ENCODE measurements at places on chromosomes 1 and 21.

GRCh38 chr1:225449774-225450173, 21.9 kb upstream of the LBR start:
- DNase-seq = no peak

- no peak for DNase-seq
Measured at GRCh38 chr1:32929366-32929765, 28.2 kb upstream of the TMEM54 start.

DNA sequence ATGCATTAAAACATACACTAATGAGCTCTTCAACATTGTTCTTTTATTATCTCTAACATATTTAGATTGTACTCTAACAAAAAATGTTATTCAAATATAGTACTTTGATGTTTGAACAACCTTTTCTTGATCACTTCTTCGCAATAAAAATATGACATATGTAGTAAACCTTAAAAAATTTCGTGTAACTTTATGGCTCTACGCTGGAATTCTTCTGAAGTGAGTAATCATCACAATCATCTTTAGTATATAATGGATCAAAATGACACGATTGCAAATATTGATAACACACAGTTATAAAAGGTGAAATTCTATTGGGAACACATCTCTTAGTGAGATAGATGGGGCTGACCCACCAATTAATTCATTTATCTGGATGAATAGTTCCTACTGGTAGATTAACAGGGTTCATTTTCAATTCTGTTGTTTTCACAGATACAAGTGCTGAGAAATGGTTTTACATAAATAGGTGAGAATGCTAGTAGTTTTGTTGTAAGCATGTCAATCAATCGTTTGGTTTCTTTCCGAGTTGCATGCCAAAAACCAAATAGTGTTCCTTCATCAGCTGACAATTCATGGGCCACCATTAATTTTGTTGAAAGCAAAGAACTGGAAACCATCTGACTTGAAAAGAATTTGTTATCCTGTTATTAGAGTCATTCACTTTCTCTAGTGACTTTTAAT, 1.5 kb upstream of the ZMPSTE24 start:
- DNase-seq = no peak

GRCh38 chr1:233439721-233440120, 112.2 kb downstream of the MAP3K21 start:
- DNase-seq = no peak

GRCh38 chr1:237998581-237998980, 107.9 kb upstream of the ZP4 start:
- no peak for DNase-seq

DNA sequence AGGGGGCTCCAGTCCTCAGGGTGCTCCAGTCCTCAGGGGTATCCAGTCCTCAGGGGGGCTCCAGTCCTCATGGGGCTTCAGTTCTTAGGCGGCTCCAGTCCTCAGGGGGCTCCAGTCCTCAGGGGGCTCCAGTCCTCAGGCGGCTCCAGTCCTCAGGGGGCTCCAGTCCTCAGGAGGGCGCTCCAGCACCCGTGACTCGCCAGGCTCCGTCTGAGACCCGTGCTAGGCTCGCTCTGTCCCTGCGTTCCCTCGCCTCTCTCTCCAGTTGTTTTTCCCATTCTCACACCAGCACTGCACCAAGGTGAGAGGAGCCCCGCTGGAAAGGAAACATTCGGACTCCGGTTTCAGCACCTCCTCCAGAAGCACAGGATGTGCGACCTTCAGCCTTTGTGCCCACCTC, 9.4 kb upstream of the OR2M2 start:
- no peak for DNase-seq

DNA sequence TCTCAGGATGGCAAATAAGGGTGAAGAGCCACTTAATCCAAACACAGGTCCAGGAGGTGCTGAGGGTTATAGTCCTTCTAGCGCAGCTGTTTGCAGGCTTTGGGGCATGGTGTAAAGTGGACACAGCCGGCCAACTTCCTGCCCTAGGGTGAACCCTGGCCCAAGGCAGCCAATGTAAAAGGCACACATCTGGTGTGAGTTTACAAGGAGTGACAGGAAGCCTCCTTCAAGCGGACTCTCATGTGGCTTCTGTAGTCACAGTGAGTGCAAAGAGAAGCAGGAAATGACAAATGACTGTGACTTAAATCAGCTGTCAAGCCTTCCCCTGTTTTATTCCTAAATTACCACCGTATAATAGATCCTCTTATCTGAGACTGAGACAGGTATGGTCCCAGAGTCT, 213.0 kb downstream of the CRB1 start:
- peak; percentile 9 for DNase-seq

GRCh38 chr1:7971024-7971423, 9.5 kb downstream of the PARK7 start:
- no peak for DNase-seq

DNA sequence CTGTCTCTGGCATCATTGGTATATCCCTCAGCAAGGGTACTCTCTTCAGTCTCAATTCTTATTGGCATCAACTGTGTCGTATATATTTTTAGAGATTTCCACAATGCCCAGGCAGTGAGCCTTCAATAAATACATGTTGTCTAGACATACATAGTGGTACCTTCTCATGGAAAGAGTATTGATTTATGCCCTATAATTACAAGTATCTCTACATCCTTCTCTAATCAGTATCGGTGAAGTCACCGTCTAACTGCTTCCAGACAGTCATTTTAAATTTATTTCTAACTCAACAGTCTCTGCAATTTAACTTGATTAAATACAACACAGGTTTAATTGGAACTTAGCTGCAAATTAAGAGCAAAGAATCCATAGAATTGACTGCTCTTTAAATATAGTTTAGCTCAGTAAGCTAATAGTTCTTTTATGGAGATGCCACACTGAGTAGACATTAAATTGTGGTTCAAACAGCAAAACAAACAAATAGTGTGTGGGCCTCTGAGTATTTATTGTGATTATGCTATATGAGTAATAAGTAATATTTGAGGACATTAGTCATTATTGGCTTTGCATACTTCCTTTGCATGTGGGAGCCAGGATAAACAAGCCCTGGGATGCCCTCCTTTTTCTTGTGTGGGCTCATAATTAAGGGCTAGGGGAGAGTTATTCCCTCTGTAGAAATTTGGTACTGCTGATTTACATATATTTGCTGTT, 126.9 kb upstream of the DUSP10 start:
- DNase-seq = no peak

DNA sequence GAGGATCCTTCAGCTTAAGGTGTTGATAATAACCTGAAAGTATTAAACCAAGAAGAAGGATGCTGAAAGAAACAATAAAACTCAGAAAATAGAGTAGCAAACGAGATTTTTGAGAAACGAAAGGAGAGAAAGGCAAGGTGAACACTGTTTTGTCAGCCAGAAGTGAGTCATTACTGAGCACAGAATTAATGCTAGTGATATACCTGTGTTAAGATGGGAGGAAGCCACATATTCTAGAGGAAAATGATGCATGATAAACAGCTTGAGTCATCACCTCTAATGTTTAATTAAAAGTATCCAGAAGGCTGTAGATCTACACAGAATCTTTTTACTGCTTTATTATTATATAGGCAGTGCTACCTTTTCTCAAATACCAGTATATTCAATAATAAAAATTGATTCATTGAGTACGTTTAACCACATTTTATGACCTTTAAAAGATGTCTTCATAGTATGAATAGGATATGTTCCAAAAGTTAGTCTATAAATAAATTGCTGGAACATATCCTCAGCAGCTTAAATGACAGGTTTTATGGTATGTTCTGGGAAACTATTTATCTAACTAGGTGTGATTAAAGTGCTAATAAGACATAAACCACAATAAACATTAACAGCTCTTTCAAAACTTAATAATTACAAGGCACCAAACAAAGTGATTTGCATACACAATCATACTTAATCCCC, 10.3 kb downstream of the SH3GLB1 start:
- DNase-seq = no peak

DNA sequence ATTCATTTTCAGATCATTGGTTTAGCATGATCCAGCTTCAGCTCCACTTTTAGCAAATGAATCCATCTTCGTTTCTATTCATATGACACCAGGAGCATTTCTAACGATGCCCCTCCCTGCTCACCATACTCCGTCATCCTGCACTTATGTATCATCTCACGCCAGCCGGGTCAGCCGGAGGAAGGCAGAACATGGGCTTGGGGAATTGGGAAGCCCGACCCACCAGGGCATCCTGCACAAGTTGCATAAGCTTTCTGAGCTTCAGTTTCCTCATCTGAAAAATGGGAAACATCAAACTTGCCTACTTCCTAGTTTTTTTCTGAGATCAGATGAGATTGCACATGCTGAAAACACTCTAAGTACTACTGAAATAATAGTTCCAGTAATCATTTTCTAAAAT, 194.7 kb downstream of the AK5 start:
- DNase-seq = no peak

GRCh38 chr1:175597205-175597604, 146.2 kb downstream of the TNR start:
- no peak for DNase-seq

GRCh38 chr1:173208146-173208545, 1.0 kb upstream of the TNFSF4 start:
- DNase-seq = no peak

DNA sequence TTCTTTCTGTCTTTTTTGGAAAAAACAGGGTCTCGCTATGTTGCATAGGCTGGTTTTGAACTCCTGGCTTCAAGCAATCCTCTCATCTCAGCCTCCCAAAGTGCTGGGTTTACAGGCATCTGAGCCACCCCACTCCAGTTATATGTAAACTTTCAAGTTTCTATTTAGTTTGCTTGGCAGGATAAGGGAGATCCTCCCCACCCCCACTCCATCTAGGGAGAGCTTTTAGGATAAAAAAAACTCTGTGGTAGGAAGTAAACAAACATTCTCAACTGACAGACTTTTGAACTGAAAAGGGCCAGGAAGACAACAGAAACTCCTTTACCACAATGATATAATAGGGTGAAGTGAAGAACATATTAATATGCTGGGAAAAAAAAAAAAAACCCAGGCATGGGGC, 41.0 kb upstream of the ZNF326 start:
- no peak for DNase-seq

GRCh38 chr1:235876402-235876841, 9.7 kb upstream of the LYST start:
- peak; percentile 62 for DNase-seq

- DNase-seq = no peak
Measured at GRCh38 chr1:24015221-24016210, 35.4 kb upstream of the SRSF10 start.

- DNase-seq = peak; percentile 59
Measured at GRCh38 chr1:6464514-6464836, 1.5 kb downstream of the TNFRSF25 start.

DNA sequence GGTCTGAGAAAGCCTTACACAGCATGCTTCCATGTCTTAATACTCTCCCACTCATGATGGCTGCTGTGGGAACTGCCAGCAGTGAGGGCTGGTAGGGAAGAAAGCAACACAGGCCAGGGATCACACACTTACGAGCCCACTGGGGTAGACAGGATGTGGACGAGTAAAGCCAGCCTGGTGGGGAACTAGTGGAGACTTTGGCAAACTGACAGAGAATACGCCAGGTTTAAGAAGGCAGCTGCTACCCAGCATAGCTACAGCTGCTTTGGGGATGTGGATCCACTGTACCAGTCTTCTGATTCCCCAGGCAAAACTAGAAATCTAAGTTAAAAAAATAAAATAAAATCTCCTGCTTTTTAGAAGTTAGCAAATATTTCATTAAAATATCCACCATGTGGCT, 664.0 kb downstream of the SMYD3 start:
- DNase-seq = no peak

DNA sequence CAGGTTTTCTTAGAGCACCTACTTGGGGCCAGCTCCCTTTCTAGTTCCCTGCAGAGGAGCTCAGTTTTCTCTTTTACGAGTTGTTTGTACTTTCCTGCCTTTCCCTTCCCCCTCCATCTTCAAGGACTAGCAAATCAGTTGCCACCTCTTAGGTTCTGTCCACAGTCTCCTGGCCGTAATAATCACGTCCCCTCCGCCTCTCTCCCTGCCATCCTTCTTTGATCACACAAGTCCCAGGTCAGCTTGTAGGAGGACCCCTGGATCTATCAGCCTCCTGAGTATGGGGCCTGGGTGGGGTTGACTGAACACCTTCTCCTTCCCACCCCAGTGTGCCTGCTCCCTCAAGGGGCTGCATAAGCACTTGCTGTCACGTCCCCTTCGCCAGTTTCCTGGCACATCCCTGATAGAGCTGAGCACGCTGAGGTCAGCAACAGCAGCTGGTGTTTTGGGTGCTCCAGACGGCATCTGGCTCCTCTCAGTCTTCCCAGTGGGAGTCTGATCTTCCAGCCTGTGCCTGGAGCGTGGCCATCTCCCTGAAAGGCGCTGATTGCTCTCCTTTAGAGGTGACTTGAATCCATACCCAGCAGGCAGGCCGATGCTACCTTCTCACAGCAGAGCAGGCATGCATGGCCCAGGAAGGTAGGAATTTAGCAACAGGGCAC, 216.1 kb upstream of the TMEM51 start:
- no peak for DNase-seq

DNA sequence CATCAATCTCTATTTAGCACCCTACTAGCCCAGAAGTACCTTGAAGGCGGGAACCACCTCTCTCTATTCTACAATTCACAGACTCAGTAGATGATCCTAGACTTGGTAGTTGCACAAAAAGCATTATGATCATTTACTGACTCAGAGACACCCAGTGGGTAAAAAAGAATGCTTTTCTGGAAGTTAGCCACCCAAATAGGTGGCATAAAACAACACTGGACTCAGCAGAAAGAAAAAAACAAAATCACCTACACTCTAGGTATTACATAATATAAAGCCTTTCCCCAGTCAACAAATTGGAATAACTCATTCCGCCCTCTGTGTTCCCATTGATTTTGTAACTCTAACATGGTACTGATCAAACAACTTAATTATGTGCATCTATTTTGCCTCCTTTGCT, 126.3 kb downstream of the PTPN14 start:
- no peak for DNase-seq

DNA sequence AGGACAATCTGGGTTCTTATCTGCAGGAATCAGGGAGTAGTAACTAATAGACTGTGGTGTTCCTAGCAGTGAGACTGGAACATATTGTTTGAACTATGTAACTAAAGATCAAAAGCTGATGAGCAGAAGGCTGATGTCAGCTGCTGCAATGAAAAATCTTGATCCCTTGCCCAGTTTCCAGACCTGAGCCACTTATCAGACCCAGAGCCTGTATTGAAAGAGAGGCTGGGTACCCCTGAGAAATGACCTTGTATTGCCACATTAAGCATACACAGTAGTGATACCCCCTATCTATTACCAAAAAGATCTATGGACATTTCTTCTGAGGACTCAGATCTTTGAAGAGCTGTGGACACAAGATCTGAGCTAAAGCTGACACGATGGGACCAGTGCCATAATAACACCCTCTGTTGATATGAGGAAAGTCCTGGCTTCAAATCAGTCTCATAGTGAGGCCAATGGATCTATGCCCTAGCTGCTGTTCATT, 178.0 kb upstream of the GALNT2 start:
- DNase-seq = no peak

GRCh38 chr1:109990302-109990653, 5.7 kb downstream of the AHCYL1 start:
- no peak for DNase-seq

GRCh38 chr1:168976267-168976666, 130.2 kb upstream of the ATP1B1 start:
- DNase-seq = no peak

GRCh38 chr1:222811671-222812070, 3.2 kb upstream of the DISP1 start:
- DNase-seq = no peak

- no peak for DNase-seq
Measured at GRCh38 chr1:71157151-71157550, 76.3 kb upstream of the ZRANB2 start.

- DNase-seq = no peak
Measured at GRCh38 chr21:42819861-42820615, 59.3 kb downstream of the WDR4 start.
